Fibroblast of villous mesenchyme (primary cell): ENCODE measurements at places on chromosomes 4 and X. TPM values are rescaled to one million over a fixed set of nuclear protein-coding genes. Genes with fewer than 3 reads are reported as not detected.

DNA sequence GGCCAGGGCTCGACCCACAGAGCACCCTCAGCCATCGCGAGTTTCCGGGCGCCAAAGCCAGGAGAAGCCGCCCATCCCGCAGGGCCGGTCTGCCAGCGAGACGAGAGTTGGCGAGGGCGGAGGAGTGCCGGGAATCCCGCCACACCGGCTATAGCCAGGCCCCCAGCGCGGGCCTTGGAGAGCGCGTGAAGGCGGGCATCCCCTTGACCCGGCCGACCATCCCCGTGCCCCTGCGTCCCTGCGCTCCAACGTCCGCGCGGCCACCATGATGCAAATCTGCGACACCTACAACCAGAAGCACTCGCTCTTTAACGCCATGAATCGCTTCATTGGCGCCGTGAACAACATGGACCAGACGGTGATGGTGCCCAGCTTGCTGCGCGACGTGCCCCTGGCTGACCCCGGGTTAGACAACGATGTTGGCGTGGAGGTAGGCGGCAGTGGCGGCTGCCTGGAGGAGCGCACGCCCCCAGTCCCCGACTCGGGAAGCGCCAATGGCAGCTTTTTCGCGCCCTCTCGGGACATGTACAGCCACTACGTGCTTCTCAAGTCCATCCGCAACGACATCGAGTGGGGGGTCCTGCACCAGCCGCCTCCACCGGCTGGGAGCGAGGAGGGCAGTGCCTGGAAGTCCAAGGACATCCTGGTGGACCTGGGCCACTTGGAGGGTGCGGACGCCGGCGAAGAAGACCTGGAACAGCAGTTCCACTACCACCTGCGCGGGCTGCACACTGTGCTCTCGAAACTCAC is 3.6 kb downstream of the MID1IP1 start:
- DNase-seq = no peak

DNA sequence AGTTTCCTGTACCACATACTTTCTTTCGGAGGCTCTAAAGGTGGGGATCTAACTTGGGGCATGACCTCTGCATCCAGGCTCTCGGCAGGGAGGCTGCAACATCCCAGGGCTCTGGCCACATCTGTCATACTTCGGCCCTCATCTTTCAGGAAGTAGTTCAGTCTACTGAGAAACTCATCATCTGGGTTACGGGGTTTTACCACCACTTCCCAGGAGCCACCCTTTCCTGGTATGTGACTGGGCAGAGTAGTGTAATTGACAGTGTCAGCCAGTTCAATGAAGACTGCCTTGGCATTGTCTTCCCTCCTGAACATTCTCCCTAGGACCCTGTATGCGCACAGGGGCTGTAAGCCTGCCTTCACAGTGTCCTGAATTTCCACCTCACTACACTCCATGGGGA is 2.8 kb downstream of the PNMA5 start:
- DNase-seq = no peak

- peak; percentile 34 for DNase-seq
These were observed 6.7 kb downstream of the GPR34 start for GRCh38 chrX:41695426-41695825.

DNA sequence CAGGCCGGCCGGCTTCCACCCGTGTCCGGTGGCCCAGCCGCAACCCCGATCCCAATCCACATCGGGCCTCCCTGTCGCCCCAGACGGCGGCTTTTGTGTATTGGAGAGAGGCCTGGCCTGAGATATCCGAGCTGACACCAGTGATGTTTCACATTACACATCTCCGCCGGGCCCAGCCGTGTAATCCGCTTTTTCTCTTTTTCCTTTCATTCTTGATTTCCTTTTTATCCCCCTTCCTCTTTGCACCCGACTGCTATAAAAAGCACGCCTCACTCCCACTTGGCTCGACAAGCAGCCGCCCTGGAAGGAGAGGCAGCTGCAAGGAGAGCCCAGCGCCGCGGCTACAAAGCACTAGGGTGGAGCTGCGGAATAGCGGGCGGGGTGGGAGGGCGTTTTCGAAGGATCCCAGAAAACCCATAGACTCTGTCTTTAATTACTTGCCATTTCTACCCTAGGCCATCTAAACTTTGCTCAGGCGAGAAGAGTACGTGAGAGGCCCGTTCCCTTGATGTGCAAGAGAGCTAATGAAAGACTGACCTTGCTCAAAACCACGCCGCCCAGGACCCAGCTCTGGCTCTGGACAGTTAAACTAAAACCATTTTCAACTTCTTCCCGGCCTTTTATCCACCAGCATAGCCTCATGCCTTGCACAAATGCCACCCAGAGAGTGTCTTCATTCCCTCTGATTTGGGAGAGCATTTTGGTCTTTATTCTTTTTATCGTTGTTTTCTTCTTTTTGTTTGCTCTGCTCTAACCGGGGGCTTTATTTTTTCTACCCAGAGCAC is 3.2 kb downstream of the PITX2 start:
- DNase-seq = peak; percentile 63

- no peak for DNase-seq
These were observed 1.9 kb upstream of the MAMLD1 start for GRCh38 chrX:150361070-150361776.

GRCh38 chr4:182223708-182224107 is 19.5 kb upstream of the TENM3 start:
- DNase-seq = no peak

GRCh38 chr4:89640620-89641366 is 196.2 kb downstream of the SNCA start:
- peak; percentile 67 for DNase-seq

DNA sequence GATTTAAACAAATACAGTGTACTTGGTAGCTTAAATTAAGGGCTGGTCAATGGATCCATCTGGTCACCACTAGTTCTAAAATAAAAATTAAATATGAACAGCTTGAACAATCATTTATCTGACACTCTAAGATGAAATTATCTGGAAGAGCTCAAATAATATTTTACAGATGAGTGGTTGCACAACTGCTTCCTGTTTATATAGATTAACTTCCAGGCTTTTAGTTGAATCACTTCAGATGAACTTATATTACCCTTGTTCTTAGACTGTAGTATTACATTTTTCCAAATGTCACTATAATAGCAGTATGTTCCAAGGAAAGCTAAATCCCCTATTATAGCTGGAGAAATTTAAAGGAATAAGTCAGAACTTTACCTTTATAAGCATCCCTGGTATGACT is 92.4 kb upstream of the SMIM10 start:
- DNase-seq = peak; percentile 64

DNA sequence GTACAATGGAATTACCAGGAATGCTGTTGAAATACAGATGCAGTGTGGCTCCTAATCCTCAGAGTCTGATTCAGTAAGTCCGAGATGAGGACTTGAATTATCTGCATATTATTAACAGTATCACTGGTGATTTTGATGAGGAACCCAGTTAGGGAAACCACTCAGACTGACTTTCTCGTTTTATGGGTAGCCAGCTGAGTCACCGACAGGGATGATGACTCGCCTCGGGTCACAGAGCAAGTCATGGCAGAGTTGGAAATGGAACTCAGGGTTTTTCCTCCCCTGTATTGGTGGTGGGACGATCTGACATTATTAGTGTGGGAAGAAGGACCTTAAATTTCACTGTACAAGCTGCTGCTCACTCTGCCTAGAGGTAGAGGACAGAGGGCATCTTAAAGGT is 51.3 kb downstream of the RTL9 start:
- peak; percentile 72 for DNase-seq

DNA sequence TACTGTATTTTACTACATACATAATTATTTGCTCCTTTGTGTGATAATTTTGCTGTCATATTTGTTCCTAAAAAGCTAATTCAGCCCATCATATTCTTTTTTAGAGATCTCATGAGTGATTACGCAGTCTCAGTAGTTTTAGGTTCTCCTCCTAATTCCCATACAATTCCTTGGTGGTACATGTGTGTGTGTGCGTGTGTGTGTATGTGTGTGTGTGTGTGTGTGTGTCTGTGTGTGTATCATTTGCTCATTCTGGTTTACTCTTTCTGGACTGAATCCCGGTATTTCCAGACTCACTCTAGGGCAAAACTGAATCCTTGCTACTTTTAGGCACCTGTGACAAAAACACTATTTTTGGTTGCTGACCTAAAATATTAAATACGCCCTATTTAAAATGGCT is 34.9 kb downstream of the STK26 start:
- no peak for DNase-seq

- peak; percentile 50 for DNase-seq
These were observed 74.6 kb downstream of the MXRA5 start for GRCh38 chrX:3271834-3272186.

DNA sequence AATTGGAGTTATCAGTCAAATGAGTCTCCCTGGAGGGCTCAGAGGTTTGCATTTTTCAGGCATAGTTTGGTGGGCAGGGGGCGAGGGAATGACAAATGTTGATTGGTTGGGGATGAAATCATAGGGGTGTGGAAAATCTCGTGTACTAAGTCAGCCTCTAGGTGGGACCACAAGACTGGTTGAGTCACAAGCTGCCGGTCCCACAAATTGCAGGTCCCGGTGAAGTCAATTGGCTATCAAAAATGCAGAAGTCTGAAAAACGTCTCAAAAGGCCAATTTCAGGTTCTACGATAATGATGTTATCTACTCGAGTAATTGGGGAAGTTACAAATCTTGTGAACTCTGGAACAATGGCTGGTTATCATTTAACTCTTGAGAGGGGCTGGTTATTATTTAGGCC is 98.8 kb upstream of the DHX15 start:
- DNase-seq = no peak

DNA sequence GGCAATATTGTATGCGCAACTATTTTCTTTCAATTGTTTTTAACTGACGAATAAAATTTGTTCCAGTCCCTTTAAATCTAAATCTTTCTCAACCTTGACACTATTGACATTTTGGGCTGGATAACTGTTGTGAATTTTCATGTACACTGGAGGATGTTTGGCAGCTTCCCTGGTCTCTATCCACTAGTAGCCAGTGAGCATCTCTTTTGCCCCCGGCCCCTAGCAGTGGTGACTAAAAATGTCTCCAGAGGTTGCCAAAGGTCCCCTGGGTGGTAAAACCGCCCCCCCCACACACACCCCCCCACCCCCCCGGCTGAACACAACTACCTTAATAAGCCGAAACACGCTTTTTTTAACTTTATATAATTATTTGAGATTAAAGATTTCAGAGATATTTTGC is 514 bp downstream of the FANCB start:
- no peak for DNase-seq

- DNase-seq = peak; percentile 20
These were observed 162.7 kb upstream of the KIT start for GRCh38 chr4:54495091-54495490.

DNA sequence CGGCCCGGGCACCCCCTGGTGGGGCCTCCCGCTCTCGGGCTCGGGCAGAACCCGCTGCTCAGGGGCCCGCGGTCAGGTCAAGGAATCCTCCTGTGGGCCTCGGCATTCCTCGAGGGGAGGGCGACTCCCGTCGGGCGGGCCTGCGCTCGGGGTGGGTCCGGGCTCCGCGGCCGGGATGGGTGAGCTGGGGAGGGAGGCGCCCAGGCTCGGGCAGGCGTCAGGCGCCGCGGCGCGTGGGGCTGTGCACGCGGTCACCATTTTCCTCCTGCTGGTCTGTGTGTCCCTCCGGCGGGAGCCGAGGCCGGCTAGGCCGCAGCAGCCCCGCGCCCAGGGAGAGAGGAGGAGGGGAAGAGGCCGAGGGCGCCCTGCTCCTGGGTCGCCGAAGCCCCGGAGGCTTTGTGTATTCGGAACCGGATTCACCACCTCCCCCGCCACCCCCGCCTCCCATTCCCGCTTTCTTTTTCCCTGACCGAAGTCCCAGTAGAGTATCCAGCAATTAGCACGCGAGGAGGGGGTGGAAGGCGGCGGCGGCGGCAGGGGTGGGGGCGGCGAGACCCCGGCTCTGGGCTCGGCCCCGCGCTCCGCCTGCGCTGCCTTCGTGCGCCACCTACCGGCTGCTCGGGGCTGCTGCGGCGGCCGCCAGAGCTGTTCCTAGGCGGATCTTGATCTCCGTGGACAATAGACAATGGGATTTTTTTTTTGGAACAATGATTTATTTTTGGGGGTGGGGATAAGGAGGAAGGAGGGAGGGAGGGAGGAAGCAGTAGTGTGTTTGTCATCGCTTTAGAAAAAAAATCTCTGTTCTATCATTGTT is 99.0 kb upstream of the MAML3 start:
- DNase-seq = peak; percentile 52

DNA sequence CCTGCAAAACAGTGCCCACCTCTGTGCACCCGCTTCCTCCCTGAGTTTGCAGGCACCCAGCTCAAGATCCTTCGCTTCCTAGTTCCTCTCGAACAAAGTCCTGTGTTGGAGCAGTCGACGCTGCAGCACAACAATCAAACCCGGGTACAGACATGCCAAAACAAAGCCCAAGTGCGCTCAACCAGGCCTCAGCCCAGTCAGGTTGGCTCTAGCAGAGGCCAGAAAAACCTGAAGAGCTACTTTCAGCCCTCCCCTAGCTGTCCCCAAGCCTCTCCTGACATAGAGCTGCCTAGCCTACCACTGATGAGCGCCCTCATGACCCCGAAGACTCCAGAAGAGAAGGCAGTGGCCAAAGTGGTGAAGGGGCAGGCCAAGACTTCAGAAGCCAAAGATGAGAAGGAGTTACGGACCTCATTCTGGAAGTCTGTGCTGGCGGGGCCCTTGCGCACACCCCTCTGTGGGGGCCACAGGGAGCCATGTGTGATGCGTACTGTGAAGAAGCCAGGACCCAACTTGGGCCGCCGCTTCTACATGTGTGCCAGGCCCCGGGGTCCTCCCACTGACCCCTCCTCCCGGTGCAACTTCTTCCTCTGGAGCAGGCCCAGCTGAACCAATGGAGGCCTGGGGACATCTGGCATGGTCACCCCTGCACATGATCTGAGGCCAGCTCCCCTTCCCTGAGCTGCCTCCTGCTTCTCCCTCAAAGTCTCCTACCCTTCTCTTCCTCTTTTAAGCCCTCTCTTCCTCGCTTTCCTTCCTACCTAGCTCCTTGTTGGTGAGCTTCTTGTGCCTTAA is 6.9 kb downstream of the APEX2 start:
- no peak for DNase-seq

DNA sequence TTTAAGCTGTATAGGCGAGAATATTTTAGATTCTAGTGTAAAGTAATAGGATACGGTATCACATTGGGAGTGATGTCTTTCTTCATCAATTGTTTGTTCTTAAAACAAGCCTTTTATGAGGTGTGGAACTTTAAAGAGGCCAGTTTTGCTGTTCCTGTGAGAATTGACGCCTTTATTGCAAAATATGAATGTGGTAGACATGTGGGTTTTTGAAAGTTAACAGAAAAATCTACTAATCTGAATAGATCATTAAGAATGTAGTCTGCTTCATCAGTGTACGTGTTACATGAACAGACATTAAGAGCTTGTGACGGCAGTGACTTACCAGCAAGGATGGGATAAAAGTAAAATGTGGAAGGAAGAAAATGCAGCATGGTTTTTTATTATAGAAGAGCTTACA is 63.8 kb downstream of the STOX2 start:
- no peak for DNase-seq

- peak; percentile 10 for DNase-seq
These were observed 206.6 kb downstream of the SPRY1 start for GRCh38 chr4:123603165-123603564.

BST1 gene
- total RNA-seq = 19.9 and 37.7 TPM in 2 replicates

SHOX gene
- total RNA-seq = not detected in 2 replicates

SHROOM2 gene
- total RNA-seq = 4.3 and 5.8 TPM in 2 replicates

GAGE12E gene
- total RNA-seq = not detected in 2 replicates

PRKG2 gene
- under 0.01 and 0.64 TPM in 2 replicates for total RNA-seq

HTN3 gene
- not detected in 2 replicates for total RNA-seq

GAGE2A gene
- total RNA-seq = not detected in 2 replicates
